Activated naive CD8-positive, alpha-beta T cell treated with anti-CD3 and anti-CD28 coated beads, Interleukin-2, amount 50 U/mL, for 24 hours (primary cell): ENCODE measurements at places on chromosomes 5 and 9.

DNA sequence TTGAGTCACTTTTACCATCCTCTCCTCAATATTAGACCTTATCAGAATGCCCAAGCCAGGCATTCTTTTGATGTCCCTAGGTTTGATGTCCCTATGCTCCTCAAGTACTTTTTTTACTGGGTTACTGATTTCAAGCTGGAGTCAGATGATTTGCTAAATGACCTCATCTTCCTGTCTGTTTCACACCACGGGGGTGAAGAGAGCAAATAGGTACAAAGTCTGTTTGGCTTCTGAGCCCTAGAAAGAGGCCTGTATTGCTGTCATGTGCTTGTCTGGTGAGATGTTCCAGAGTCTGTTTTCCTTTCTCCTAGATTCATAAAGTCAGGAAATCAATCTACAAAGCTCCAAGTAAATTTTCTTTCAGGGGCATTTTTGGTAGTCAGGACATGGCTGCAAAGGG lies 12.7 kb upstream of the DAB2 start:
- no peak for DNase-seq

GRCh38 chr9:8456344-8456743 lies 656.8 kb upstream of the DMAC1 start:
- no peak for DNase-seq

DNA sequence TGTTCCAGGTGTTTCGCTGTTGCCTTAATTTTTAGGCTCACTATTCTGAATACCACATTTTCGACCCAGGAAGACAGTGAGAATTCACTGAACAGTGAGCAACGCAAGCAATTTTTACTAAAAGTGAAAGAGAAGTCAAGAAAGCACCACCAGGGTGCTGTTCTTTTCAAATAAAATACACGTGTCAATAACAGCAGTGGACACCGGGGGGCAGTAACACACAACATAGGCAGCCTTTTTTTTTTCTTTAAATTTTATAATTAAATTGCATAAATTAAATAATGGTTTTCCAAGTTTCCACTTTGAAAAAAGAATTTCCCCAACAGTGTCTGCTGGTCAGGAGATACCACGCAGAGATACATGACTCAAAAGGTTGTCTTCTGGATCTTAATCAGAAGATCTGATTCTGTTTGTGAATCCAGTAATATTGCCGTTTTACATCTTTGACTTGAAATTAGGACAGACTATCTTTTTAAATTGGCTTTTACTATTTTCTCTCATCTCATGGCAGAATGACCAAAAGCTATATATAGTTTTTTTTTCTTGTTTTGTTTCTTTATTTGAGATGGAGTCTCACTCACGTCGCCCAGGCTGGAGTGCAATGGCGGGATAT lies 47.1 kb upstream of the SH3GL2 start:
- peak; percentile 22 for DNase-seq

DNA sequence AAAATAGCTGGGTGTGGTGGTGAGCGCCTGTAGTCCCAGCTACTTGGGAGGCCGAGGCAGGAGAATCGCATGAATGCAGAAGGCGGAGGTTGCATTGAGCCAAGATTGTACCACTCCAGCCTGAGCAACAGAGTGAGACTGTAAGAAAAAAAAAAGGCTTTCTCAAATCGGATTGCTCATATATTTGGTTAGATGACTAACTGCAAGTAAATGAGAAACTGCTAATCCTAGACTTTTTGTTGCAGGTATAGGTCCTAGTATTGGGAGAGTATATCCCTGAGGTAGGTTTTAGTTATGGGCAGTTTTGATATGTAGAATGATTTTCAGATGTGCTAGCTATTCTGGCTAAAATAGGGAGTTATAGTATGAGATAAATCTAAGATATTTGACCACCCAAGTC lies 944.8 kb downstream of the DNAH5 start:
- no peak for DNase-seq

- DNase-seq = no peak
Observed at GRCh38 chr9:131068076-131068816, 28.1 kb upstream of the AIF1L start.

DNA sequence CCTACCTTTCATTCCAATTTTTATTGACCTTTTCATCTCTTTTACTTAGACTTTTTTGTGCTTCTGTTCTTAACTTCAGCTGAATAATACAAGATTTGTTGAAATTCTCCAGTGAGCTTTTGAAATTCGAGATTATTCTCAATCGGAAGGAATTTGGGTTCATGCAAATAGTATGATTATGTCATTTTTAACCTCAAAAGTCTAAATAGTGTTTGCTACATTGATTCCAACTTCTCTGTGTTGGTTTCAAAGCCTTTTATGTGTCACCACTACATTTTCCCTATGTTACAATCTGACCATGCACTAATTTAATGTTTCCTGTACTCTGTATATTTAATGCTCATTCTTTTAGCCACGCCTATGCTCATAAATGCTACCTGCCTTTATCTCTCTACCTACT lies 44.1 kb downstream of the VPS13A start:
- DNase-seq = no peak

DNA sequence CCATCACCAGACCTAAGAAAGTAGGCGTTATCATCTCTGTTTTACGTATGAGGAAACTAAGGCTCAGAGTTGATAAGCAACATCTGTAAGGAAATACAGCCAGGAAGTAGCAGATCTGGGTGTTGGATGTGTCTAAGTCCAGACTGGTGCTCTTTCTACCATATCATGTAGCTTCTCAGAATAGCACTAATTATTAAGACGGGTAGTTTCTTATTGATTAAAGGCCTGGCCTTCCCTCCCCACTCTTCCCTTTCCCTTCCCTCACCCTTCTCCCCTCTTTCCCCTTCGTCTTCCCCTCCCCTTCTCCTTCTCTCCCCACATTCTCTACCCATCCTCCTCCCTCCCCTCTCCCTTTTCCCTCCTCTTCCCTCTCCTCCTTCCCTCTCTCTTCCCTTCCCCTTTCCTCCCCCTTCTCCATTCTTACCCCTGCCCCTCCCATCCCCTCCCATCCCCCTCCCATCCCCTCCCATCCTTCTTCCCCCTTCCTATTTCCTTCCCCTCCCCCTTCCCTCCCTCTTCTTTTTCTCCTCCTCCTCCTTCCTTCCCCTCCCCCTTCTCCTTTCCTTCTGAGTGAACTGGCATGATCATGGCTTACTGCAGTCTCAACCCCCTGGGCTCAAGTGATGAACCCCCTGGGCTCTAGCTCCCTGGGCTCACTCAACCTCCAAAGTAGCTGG lies 79.4 kb downstream of the SNX24 start:
- DNase-seq = no peak

DNA sequence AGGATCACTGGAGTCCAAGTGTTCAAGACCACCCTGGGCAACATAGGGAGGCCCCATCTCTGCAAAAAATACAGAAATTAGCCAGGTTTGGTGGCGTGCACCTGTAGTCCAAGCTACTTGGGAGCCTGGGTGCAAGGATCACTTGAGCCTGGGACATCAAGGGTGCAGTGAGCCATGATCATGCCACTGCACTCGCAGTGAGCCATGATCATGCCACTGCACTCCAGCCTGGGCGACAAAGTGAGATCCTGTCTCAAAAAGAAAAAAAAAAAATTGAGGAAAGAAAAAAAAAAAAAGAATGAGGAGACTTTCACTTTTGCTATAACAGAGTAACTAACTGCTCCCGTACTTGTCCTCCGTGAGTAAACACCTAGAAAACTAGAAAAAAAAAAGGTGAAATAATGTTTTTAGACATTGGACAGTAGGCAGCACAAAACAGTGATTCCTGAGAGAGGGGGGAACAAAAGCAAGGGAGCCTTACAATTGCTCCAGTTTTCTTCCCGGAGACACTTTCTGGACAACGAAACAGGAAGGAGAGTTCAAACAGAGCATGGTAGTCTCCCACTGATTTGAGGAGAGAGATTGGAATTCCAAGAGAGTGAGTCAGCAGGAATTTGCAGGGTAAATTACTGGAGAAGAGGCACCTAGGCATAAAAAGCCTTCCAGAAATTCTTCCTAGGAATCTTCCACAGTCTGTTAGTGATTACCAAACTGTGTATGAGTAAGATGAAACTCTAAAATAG lies 6.9 kb upstream of the ZBTB5 start:
- DNase-seq = no peak
